ENCODE measurements at places on chromosomes 5 and 9.

GRCh38 chr5:16626696-16627264 is 10.0 kb upstream of the RETREG1 start:
- no peak for DNase-seq

DNA sequence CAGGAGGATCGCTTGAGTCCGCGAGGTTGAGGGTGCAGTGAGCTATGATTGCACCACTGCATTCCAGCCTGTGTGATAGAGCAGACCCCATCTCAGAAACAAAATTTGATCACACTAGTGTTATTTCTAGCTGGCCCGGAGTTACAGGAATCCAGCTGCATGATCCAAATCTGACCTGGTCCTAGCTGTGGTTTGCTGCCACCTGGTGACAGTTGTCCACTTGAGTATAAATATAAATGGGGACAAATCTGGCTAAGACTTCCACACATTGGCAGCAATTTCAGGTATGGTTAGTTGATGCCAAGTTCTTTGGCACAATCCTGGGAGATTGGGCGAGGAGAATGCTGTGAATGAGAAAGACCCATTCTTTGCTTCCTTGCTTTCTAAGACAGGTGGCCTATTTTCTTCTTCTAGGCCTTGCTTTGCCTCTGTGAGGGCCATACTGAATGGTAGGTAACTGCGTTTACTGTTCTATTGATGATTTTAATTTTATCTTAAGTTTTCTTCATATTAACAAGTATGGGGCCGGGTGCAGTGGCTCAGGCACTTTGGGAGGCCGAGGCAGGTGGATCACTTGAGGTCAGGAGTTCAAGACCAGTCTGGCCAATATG is 35.4 kb downstream of the UBE2R2 start:
- no peak for DNase-seq

GRCh38 chr5:124697933-124698591 is 48.4 kb downstream of the ZNF608 start:
- DNase-seq, result no peak

DNA sequence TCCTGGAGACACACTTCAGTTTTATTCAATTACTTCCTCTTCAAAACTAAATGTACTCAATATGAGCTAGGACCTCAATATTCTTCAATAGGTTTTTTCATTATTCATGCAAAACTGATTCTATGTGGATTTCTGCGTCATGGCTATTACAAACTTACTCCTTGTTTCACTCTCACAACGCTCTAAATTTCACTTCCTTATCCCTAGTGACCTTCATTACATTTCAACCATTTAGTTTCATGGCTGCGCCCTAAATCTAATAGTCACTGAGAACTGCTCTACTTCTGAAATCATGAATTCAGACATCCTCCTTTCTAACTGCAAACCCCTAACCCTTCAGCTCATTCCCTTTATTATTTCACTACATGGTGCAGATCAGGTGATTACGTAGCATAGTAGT is 93.9 kb downstream of the SLC25A46 start:
- no peak for DNase-seq

DNA sequence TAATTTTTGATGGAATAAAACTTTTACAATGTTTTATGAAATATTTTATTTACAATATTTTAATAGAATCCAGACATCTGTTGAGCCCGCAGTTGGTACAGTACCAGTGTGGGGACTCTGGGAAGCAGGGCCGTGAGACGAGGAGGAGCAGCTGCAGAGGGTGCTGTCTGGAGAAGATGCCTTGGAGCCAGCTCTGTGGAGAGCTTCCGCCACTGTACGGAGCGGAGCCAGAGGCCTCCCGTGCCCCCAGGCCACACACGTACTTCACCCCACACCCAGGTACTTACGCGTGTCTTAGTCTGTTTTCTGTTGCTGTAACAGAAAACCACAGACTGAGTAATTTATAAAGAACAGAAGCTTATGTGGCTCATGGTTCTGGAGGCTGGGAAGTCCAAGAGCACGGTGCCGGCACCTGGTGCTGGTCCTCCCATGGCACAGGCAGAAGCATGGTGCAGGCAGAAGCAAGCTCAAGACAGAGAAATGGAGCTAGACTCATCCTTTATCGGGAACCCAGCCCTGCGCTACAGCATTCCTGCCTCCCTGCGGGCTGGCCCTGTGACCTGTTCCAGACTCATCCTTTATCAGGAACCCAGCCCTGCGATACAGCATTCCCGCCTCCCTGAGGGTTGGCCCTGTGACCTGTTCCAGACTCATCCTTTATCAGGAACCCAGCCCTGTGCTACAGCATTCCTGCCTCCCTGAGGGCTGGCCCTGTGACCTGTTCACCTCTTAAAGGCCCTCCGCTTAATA is 23.3 kb downstream of the CEP72 start:
- DNase-seq, result no peak

GRCh38 chr5:170508036-170508435 is 4.2 kb downstream of the KCNIP1 start:
- DNase-seq, result no peak

DNA sequence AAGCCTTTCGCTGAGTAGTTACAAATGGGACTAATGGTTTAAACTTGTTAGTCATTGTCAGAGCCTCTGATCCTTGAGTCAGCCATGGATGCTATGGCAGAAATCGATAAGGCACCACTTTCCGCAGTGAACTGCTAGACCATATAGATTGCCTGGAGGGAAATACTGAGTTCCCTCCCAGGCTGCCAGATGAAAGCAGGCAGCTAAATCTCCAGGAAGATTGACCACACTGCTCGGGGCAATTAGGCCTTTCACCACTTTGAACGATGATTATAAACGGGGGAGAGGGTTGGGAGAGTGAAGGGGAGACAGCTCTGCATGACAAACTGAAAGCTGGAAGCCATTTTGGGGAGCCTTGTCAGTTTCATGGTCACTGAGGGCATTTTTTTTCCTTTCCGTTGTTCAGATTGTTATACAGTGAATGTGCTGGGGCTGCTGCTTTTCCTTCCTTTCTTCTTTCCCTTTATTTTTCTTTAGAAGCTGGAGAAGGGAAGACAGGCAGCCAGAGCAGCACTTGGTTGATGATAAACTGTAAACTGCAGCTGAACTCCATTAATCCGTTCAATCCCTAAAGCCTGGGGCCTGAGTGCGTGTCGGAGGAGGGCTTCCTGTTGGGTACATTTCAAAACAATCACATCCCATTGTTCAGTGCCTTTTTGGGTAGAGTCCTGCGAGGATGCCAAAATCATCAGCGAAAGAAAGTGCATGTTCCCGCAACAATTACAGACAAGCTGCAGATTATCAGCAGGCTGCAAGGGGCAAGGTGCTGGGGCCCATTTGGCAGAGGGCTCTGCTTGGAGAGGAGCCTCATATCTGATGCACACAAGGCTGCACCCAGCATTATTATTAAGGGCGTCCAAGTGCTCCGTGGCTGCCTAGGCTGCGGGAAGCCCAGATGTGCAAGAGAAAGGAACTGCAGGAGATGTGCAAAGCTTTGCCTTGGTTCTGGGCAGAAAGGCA is 308.4 kb downstream of the PSAT1 start:
- no peak for DNase-seq

DNA sequence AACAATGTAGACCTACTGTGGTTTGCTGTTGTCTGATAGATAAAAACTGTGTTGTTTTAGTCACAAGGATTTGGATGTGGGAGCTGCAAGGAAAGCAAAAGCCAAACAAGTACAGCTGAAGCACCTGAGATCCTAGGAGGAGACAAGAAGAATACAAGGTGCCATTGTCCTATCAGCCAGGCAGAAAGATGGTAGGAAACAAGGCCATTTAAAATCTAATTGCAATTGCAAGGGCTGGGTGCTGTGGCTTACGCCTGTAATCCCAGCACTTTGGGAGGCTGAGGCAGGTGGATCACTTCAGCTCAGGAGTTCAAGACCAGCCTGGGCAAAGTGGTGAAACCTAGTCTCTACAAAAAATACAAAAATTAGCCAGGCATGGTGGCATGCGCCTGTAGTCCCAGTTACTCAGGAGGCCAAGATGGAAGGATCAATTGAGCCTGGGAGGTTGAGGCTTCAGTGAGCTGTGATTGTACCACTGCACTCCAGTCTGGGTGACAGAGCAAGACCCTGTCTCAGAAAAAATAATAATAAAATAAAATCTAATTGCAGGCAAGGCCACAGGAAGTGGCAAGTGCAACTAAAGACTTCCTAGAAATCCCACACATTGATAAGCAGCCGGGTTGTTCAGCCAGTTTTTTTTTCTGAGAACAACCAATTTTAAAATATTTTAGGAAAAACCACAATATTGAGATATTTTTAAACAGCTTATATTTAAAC is 22.6 kb downstream of the DOCK8 start:
- DNase-seq, result no peak

- no peak for DNase-seq
These were observed 21.0 kb downstream of the C5orf15 start for GRCh38 chr5:133947431-133947841.

DNA sequence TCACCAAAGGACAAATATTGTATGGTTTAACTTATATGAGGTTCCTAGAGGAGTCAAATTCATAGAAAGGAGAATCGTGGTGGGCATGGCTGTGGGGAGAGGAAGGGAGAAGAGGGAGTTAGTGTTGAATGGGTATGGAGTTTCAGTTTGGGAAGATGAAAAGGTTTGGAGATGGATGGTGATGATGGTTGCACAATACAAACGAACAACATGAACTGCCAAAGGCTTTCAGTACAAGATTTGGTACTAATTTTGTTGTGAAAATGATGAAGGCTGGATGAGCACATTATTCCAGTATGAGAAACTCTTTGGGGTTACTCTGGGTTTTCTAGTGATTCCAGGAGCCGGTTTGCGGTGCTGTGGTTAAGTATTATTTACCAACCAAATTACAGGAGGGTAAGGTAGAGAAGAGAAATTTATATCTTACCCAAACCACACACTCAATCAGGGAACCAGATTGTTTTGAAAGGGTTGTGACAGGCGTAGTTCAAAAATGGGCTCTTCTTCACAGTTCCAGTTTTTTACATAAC is 112.0 kb upstream of the TBC1D2 start:
- no peak for DNase-seq

DNA sequence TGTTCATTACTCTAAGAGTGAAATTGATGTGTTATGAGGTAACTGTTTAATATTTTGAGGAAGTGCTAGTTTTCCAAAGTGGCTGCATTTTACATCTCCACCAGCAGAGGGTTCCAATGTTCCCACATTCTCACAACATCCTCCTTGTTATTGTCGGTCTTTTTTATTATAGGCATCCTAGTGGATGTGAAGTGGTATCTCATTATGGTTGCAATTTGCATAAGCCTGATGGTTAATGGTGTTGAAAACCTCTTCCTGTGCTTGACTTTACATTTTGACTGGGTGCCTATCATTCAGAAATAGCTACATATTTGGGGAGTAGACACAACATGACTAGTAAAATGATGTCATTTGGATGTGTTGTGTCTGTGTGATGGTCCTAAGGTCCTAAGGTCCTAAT is 143.6 kb downstream of the MRPS30 start:
- DNase-seq, result no peak

DNA sequence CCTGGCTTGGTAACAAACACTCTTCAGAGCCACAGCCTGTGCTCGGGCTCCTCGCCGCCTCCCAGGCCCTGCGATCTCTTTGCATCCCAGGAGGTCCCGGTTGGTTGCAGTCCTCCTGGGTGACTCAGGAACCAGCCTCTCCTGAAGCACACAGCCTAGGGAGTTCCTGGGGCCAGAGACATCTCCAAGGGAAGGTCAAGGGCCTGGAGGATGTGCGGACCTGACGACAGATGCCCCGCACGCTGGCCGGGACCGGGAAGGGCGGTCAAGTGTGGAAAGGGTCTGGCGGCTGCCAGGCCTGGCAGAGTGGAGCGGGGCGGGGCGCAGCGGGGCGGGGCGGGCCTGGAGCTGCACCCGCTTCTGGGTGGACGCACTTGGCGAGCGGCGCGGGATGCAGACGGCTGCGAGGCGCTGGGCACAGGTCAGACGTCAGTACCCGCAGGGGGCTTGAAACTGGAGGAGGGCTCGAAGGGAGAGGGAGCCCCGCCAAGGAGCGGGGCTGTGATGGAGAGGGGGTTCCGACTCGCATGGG is 45.0 kb upstream of the PRSS3 start:
- no peak for DNase-seq

DNA sequence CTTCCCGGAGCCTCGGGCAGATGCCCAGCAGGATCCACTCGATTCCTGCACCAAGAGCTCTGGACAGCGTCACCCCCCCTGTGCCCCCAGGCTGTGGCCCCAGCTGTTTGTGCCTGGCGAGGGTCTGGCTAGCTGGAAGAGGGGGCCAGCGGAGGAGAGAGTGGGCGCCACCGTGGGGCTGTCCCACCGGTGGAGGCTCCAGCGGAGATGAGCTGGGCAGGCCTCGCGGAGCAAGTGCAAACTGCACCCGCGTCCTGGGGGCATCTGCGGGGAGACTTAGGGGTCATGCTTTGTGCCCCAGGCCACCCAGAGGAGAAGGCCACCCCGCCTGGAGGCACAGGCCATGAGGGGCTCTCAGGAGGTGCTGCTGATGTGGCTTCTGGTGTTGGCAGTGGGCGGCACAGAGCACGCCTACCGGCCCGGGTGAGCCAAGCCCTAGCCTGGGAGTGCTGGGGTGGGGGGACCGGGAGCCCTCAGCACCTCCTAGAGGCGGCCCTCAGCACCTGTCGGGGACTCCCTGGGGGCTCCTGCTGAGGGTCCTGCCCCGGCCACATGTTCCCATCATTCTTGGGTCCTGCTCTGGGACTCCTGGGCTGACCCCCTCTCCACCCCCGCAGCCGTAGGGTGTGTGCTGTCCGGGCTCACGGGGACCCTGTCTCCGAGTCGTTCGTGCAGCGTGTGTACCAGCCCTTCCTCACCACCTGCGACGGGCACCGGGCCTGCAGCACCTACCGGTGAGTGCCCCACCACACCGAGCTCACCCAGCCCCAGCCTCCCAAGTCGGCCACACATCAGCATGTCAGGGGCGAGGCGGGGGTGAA is 5.4 kb downstream of the EGFL7 start:
- no peak for DNase-seq

DNA sequence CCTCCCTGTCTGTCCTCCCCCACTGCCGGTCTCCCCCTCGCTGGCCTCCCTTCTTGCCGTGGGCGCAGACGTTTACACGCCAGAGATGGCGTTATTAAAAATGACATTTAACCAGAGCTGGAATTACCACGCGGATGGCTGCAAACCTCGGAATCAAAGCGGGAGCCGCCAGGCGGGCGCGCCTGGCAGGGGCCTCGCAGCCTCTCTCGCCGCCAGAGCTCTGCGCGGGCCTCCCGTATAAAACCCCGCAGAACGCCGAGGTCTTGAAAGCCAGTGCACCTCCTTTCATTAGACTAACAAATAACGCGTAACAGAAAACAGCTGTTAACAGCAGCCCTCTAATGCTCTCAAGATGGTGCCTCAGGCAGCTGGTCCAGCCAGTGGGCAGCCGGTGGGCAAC is 10.2 kb downstream of the PRRX2 start:
- no peak for DNase-seq

- no peak for DNase-seq
These were observed 27.9 kb downstream of the MED10 start for GRCh38 chr5:6350277-6351090.

DNA sequence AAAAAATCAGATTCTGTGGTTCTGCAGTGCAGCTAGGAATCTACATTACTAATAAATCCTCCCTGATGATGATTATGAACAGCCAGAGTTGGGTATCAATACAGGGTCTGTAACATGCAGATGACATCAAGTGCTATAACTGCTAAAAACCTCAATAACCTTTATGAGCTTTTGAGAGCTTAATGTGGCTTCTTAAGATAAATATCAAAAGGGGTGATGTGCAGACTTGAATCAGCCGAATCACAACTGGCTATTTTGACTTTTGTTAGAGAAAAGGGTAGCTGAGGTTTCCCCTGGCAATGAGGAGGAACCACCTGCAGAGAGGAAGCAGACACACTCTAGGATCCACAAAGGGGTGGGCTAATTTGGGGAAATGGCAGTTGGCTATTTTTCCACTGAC is 30.2 kb downstream of the CAPSL start:
- DNase-seq, result no peak
